ENCODE measurements at places on chromosomes 4 and X.
A peak's percentile ranks its signal among the peaks of the same experiment; 100 is the strongest.

DNA sequence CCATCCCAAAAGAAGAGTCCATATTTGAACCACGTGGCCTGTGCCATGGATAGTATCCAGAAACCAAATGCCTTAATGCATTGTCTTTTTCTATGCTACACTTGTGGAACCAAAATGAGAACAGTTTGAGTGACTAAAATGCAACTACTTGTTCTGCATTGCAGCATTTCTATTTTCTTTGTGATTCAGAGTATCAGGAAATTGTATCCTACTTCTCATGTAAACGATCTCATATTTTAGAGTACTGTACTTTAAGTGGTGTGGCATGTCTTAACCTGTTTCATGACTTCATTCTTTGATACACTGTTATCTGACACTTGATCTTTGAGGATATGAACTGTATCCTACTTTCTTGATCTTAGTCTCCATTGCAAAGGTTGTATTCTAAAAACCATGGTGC lies 167.2 kb upstream of the WDR1 start:
- no peak for DNase-seq

- DNase-seq: no peak
Observed at GRCh38 chr4:174100910-174101309, 182.6 kb downstream of the FBXO8 start.

DNA sequence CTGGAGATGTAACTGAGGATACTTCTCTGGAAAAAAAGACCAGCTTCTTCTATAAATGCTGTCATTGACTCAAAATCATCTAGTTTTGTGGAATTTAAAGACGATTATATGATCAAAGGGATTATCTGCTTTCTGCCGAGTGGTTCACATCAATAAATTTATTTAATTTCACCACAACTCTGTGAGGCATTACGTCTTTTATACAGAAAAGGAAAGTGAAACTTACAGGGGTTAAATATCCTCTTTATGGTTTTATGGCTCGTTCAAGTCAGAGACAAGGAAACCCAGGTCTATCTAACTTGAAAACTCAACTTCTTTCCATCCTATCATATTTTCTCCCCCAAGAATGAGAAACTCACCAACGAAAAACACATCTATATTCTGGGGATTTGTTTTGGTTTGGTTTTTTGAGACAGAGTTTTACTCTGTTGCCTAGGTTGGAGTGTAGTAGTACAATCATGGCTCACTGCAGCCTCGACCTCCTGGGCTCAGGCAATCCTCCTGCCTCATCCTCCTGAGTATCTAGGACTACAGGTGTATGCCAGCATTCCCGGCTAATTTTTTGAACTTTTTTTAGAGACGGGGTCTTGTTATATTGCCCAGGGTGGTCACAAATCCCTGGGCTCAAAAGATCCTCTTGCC lies 377.9 kb upstream of the EMCN start:
- DNase-seq: no peak

DNA sequence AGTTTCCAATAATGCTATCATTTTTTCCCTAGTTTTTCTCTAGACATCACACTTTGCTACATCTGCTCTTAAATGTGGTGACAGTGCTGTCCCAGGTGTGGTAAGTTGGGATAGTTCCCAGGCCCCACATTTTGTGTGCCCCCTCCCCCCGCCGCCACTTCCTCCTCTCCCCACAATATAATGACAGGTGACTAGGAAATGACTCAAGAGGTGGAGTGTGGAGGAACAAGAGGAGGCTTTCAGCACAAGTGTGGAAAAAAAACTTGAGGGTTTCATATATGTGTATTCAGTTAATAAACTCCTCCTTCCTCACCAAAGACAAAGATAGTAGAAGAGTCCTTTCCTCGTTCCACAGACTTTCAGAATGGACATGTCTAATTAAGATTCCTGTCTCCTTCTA lies 18.3 kb upstream of the IL21 start:
- no peak for DNase-seq

GRCh38 chr4:3792813-3793212 lies 26.6 kb downstream of the ADRA2C start:
- DNase-seq: no peak

DNA sequence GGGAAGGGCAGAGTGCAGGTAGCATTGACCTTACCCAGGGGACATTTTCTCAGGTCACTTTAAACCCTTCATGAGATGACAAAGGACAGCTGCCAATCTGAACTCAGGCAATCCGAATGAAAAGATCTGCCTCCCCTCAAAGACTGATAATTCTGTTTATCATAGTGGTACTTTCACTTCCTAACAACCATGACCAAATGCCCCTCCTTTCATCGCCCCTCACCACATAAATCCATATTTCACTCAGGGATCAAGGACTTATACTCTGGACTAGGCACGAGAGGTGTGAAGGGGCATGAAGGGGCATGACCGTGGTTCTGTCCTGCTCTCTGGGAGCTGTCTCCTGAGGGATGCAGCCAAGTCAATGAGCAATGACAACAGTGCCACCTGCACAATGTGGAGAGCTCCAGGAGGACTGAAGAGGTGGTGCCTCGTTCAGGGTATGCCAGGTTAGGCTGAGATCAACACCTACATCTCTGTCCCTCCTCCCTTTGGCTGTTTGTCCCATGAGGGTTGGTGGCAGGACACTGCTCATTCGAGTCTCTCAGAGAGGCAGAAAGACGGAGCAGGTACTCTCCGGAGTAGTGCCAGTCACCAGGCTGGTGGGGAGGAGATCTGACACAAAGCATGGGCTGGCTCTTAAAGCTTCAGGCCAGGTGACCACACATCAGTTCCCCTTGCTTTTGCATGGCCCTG lies 12.5 kb downstream of the HS3ST1 start:
- DNase-seq: peak; percentile 48

DNA sequence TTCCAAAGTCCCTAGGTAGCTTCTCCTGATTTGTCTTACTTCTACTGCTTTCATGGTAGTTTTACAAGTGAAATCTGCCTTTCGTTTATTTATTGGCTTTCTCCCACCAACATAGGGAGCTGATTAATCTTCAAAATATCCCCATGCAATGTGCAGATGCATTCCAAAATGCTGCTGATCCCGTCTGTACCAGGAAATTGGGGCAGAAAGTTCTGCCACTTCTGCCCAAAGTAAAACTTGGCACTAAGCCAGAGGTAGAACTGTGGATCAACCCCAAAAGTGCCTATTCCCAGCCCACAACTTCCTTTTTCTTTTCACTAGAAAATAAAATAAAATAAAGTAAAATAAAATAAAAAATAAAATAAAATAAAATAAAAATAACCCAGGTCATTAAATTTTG lies 47.3 kb upstream of the PPARGC1A start:
- DNase-seq: no peak

- peak; percentile 40 for DNase-seq
Observed at GRCh38 chr4:172778583-172778982, 390.0 kb upstream of the GALNT7 start.

DNA sequence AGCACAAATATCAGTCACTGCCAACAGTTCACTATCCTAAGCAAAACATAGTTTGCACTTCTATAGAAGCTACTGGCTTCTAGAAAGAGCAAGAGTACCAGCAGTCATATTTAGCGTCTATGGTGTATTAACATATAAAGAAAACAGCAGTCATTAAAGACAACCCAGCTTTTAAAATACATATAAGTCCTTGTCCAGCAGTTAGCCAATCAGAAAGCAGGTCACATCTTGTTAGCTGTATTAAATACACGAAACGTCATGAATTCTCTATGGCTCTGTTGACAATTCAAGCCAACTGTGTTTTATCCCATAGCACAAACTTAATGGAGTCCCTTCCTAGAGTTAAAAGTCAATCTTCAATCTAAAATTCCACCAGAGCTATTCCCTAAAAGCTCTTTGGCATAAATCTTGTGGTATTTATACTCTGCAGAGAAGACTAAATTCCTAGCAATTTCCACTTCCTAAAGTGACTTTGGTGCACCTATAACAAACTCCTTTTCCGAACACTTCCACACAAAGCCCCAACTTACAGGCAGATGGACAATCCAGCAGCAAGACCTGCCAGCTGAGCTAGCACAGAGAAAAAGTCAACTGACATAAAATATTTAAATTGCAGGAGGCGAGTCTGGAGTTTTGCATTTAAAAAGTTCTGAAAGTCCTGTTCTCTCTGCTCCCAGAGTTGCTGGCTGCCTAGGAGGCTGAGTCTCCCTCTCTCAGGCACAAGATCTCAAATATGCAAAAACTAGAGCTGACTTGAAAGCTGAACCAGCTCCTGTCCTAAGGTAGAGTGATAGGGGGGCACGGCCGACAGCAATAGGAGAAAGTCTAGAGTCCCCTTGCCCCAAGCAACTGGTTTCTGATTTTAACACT lies 1.3 kb downstream of the LDB2 start:
- DNase-seq: no peak

DNA sequence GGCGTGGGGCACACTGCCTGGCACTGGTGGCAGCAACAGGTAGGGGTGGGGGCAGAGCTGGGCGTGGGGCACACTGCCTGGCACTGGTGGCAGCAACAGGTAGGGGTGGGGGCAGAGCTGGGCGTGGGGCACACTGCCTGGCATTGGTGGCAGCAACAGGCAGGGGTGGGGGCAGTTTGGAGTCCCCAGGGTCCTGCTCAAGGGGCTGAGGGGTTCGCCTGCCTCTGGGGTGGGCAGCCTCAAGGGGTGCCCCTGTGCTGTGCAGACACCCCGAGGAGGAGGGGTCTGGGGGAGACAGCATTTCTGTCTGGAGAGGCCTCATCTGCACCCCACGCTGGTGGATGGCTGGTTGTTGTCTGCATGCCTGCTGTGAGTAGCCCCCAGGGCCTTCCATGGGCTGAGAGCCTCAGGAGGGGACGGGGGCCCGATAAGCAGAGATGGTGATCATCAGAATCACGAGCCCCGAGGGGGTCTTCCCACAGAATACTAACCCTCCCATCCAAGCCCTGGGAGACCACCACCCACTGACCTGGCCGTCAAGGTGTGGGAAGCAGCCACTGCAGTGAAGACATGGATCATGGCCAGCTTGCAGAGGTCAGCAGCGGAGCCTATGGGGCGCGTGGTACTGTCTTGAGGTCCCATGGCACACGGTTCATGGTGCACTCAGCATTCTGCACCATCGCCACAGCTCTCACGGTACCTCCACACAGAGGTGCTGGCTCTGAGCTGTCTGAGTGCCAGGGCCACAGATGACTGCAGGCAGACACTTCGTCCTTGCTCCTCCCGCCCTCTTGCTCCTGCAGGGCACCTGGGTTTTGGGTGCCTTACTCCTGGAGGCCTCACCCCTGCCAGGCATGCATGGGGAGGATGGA lies 21.5 kb downstream of the NAT8L start:
- no peak for DNase-seq

- DNase-seq: no peak
Observed at GRCh38 chrX:25012433-25012735, 3.4 kb downstream of the ARX start.

DNA sequence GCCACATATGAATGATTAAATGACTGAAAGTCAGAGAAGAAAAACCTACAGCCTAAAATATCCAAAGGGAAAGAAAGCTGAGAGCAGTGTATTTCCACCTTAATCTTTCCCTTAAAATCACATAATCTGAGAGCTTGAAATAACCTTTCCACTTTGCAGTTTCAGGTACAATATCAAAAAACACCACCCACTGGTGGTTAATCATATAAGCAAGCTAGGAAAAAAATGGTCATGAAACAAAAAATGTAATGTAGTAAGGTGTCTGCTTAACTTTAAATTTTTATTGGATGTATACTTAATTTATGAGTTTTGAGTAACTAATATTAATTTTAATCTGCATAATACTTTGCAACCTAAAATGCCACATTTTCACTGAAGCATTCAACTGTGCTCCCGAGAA lies 3.2 kb downstream of the PRDM5 start:
- no peak for DNase-seq

DNA sequence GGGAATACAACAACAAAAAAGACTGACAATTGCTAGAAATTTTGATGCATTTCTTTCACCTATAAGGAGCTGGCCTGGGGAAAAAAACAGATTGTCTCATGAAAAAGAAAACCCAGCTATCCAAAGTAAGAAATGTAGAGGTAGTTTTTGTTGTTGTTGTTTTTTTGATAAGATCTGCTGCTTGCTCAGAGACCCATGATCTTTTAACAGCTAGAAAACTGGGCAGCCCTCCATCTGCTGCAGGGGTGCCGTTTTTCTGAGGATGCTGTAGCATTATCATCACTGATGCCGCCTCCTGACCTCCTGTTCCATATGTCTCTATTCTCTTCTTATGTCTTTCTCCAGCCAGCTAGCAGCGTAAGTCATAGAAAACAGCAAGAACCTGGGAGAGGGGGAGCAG lies 98.3 kb downstream of the BMPR1B start:
- DNase-seq: no peak

DNA sequence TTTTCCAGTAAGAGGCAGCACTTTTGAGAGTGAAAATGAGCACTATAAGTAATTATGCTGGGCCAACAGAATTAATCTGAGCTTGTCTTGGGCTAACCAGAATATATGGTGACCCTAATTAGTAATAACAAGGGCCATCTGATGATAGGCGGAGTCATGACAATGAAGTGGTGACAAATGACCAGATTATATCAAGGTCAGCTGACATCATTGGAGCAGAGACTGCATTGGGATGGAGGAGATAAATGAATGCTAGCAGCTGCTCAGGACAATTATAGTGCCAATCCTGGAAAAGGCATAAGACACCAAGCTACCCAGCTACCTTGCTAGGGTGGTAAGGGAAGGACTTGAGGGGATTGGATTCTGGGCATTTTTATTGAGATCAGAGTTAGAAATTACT lies 1548.7 kb downstream of the RPA4 start:
- DNase-seq: no peak

GRCh38 chrX:33892670-33893069 lies 239.4 kb downstream of the FAM47A start:
- DNase-seq: no peak

DNA sequence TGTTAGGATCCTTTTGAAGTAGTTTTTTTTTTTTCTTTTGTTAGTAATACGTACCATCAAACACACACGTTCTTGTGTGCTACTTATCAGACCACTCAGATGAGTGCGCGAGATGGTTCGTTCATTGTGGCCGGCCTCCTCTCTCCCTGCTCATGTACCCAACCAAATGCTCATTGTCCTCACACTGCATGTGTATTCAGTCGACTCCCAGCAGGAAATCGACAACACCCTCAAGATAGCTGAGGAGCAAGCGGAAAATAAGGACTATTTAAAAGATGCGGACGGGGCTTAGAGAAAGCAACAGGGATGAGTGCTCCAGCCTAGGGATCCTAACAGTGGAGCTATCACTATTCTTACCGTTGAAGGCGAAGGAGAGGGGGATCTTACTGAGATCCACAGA lies 72.9 kb upstream of the GUCY1A1 start:
- no peak for DNase-seq

DNA sequence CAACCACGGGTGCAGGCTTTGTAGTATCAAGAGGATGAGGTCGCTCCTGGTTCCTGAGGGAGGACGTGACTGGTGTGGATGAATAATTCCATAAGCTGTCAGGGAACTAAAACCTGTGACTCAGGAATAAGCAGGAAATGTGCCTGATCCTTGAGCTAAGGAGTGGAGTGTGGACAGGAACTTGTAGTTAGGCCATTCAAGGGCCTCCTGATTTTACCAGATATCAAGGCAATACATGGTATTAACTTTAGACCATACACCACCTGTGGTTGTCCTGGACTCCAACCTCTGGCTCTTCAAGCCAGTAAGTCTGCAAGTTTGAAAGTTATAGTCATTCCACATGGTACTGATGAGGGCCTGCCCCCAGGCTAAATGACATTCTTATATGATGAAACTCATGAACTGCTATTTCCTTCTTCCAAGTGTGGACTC lies 12.1 kb upstream of the ING2 start:
- DNase-seq: no peak

GRCh38 chr4:129394635-129395034 lies 298.7 kb downstream of the C4orf33 start:
- DNase-seq: no peak
